ENCODE measurements at places on chromosomes 7 and 10.

- no peak for DNase-seq
Measured at GRCh38 chr10:84903320-84903719, 574.9 kb downstream of the CCSER2 start.

DNA sequence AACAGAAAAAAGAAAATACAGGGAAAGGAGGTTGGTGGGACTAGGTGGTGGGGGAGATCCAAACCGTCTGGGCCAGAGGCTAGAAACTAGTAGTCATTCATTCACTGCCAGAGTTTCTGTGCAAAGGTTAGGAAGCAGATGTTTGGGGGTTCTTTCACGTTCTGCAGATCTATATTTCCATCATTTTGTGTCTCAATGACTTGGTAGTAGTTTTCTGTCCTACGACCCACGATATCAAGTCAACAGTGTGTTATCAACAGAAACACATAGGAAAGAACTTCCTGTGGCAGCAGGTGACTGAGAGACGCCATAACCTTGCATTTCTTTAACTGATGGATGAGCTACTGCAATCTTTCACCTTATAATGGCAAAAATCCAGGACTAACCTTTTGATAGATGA lies 1.8 kb downstream of the CEP55 start:
- no peak for DNase-seq

GRCh38 chr10:106959521-106959920 lies 205.0 kb downstream of the SORCS1 start:
- no peak for DNase-seq

GRCh38 chr7:70114806-70115205 lies 516.5 kb downstream of the AUTS2 start:
- DNase-seq: no peak

- DNase-seq: no peak
Measured at GRCh38 chr7:31371621-31372020, 31.1 kb upstream of the NEUROD6 start.

DNA sequence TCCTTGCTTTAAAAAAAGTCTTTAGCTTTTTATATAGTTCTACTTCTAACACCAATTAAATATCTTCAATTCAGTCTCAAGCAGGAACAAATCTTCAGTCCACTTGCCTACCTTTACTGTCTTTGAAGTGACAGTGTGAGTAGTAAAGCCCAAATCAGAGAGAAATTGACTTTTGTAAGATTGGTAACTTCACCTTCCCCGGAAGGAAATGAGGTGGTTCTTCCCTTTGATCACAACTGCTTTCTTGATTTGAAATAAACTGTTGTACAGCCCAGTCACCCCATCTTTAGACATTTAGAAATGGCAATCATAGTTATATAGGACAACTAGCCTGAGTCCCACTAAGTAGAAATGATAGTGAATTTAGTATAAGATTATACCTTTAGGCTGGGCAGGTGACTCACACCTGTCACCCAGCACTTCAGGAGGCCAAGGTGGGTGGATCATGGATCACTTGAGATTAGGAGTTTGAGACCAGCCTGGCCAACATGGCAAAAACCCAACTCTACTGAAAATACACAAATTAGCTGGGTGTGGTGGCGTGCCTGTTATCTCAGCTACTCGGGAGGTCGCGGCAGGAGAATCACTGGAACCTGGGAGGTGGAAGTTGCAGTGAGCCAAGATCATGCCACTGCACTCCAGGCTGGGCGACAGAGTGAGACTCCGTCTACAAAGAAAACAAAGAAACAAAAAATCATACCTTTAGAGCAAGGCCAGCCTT lies 4.7 kb downstream of the FAS start:
- DNase-seq: no peak

- DNase-seq: no peak
Measured at GRCh38 chr10:45509491-45509890, 135.5 kb downstream of the ALOX5 start.

Measured in ELF-1 (cell line).